Nasal cavity respiratory epithelium epithelial cell of viscerocranial mucosa (primary cell): ENCODE measurements at places on chromosomes 4 and X. TPM values are rescaled to one million over a fixed set of nuclear protein-coding genes. Genes with fewer than 3 reads are reported as not detected.

Gene RHOXF1
- total RNA-seq: not detected in 2 replicates

Gene ANOS1
- 0.34 and 4.0 TPM in 2 replicates for total RNA-seq

Gene SGMS2
- 126 and 139 TPM in 2 replicates for total RNA-seq

Gene VCX3B
- total RNA-seq: not detected in 2 replicates

Gene PPP2R2C
- total RNA-seq: 2.7 and 17.4 TPM in 2 replicates

Gene IBSP
- total RNA-seq: not detected in 2 replicates

Gene MAGEC3
- not detected in 2 replicates for total RNA-seq

Gene SCML2
- total RNA-seq: 0.43 and 1.0 TPM in 2 replicates

Gene PLXNB3
- total RNA-seq: 2.7 and 28.8 TPM in 2 replicates

Gene COL4A5
- total RNA-seq: 58.4 and 143 TPM in 2 replicates
